ENCODE measurements at places on chromosomes 2 and 18. TPM values are rescaled to one million over a fixed set of nuclear protein-coding genes. Genes with fewer than 3 reads are reported as not detected.

DNA sequence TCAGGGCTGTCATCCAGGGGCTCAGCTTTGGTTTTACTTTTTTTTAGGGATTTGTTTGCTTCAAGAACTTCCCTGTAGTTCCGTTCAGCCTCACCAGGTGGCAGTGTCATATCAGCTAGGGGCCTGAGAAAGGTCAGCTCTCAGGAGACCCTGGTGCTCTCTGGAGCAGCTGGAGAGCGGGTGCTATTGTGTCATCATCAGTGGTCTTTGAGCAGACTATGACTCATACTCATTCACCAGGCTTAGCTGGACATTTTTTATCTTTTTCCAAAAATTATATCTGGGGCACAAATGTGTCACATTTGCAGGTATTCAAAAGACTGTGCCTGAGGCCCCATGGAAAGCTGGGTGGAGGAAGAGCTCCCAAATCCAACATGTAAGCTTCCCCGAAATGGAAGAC, 24.4 kb downstream of the ZNF892 start:
- DNase-seq: no peak

- DNase-seq: no peak
Observed at GRCh38 chr2:204860274-204860673, 315.0 kb downstream of the PARD3B start.

- DNase-seq: no peak
Observed at GRCh38 chr18:76405681-76406356, 89.2 kb downstream of the ZNF516 start.

SLC16A14 gene
- 0.89 TPM for polyA plus RNA-seq

DNA sequence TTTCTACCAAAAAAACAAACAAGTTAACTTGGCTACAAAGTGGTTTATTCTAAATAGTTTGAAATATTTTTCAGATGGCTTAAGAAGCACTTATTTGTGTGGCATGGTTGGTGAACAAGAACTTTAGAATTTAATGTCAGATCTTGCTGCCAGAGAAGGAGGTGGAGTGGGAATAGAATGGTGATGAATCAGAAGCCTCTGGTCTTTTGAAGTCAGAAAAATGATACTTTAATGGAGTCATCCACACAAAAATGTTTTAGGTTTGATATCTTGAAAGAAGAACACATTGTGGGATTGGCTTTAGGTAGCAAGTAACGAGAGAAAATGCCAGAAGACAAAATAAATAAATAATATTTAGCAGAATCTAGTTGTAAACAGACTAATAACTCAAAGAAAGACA, 243.1 kb upstream of the FANCL start:
- DNase-seq: no peak

DNA sequence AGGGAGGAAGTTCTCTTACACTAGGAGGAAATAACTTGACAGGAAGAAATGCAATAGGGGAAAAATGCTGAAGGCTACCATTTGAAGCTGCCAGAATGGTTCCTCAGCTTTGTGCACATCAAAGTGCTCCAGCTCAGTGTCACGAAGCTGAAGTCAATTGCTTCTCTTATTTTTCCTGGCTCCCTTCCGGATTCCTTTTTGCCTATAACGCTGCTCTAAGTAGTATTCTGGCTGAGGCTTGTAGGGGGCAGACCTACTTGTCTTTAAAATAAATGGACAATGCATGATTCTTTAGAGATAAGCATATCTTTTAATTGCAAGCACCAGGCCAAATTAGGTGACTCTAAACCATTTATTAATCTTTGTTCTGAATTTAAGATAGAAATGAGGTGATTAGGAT, 60.3 kb upstream of the SCN1A start:
- DNase-seq: no peak

DNA sequence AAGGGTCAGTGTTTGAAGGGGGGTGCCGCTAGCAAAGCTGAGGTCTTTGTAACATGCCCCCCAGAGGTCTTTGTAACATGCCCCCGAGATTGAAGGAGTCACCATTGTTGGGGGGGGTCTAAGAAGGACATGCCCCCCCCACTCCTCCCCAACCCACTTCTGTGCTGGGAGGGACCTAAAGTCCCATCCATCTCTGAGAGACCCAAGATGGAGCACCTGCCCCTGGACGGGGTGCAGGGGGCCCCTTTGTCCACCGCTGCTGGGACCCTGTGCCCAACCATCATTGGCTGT, 5.9 kb upstream of the ASIC4 start:
- DNase-seq: no peak

GRCh38 chr2:147416099-147416498, 428.7 kb upstream of the ACVR2A start:
- no peak for DNase-seq

DNA sequence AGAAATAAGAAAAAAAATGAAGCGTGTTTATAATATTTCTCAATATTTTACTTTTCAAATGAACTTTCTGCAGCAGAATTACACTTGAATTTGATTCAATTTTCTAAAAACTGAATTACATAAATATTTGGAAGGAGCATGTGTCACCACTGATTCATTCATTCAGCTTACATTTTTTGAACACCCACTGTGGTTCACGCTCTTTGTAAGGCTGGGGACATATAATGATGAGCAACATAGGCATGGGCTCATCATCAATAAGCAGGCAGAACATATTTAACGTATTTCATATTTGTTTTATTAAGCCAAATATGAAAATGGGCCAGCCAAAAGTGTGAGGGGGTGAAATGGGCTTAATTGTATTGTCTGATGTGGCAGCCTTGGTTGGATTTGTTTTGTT, 209.1 kb downstream of the CTNNA2 start:
- DNase-seq: no peak

DNA sequence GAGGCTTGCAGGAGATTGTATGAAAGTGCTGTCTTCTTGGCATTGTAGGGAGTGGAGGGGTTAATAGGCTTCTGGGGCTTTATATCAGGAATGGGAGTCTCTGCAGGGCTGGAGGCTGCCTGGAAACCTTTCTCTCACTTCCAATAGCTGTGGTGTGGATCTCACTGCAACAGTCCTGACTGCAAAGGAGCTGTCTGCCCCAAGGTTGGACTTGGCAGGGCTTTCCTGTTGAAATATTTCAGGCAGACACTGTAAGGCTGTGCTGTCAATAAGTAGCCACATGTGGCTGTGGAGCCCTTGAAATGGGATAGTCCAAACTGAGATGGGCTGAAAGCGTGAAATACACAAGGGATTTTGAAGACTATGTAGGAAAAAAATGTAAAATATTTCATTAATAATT, 399.1 kb upstream of the SPRED2 start:
- DNase-seq: no peak

DNA sequence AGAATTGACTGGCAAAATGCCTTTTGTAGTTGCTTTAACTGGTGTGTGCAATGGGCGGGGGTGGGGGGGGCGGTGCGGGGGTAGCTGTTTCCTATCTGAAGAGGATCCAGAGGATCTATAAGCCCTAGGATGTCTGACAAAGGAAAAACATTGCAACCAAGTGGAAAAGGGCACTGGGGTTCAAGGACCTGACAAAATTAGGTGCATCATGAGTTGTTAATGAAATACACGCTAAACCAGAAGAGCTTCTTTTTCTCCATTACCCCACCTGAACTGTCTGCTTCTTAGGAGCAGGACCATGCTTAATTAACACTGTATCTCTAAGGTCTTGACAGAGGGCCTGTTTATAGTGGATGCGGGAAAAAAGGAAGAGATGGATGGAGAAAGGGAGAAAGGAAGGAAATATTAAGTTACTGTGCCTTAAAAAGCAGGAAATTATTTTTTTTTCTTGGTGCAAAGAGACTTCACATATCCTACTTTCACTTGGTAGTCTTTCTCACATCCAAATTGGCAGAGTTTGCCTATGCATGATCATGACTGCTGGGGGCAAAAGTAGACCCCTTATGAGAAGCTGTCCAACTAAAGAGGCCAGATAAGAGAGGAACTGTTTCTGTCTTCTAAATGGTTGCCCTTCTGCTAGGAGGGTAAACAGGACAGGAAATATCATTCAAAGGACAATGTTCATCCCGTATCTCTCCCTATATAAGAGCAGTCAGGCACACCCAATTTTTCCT, 4.6 kb downstream of the RND3 start:
- no peak for DNase-seq

DNA sequence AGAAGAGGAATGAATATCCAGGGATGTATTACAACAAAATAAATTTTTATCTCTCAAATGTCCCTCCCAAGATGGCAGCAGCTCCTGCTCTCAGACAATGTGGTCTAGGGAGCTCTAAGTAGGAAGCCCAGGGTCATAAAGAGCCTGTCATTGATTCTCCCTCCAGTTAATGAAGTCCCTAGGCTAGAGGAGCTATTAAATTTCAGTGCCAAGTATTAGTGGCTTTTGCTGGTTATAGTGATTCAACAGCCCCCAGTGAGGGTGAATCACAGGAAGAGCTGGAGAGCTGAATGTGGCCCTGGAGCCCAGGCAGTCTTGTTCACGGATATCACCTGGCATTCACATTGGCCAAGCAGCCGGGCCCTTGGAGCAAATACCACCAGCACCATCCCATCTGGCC, 109.8 kb upstream of the YPEL5 start:
- no peak for DNase-seq

NPHP1 gene
- 5.4 TPM for polyA plus RNA-seq

ALPP gene
- polyA plus RNA-seq: not detected

DNA sequence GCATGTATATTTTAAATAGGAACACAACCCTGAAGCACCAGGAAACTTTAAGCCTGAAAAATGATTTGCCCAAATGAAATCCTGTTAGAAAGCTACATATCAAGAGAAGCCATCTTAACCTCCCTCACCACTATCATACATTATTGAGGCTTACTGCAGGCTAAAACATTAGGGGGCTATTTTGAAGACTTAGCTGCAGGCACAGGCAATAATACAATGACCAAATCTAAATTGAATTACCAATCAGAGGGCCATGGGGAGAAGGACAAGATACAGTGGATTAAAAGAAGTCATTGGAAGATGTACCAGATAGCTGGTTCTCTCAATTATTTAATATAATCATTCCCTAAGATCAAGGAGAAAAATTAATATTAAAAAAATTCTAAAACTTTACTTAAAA, 73.7 kb downstream of the THADA start:
- DNase-seq: no peak

DNA sequence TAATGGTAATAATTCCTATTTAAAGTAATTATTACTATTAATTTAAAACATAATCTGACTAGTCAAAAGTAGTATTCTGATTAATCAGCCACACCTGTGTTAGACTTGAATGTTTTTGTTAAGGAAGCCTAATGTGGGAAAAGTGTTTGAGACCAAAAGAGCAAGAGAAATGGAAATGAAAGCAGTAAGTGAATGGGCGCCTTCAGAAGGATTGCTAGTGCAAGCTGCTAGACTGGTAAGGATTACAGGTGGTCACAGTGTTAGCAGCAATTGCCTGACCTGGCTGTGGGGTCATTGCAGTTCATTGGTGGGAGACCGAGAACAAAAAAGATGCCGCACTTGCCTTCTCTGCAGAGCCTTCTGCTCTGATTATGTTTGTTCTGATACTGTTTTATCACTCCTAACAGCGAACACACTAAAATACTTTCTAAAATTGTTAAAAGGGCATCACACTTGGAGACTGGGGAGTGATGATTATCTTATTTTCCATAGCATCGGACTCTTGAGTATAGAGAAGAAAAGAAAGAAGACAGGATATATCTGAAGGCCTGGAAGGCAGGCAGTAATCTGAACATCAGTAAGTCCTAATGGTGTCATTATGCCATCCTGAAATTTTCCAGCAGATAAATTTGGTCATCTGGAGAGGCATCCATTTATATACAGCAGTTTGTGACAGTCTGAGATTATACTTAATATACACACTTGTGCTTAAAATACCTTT, 5.8 kb downstream of the SOCS6 start:
- DNase-seq: no peak

SLC19A3 gene
- polyA plus RNA-seq: 0.40 TPM

DNA sequence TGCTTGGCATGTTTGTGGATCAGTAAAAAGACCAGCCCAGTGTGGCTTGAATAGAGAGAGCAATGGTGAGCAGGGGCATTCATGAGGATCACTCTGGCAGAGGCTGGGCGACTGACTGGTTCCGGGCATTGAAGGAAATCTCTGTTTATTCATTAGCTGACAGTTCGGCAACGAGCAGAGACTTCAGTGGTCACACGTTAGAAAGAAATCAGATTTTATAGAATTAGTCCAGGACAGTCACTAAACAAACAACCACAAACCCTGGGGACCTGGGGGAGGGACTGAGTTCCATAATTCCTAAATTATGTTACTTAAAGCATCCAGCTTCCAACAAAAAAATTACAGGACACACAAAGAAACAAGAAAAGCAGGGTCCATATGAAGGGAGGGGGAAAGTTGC, 72.5 kb downstream of the NOL10 start:
- DNase-seq: no peak

- peak; percentile 69 for DNase-seq
Observed at GRCh38 chr2:127094509-127095366, 12.2 kb downstream of the BIN1 start.

UGT1A3 gene
- polyA plus RNA-seq: not detected

DNA sequence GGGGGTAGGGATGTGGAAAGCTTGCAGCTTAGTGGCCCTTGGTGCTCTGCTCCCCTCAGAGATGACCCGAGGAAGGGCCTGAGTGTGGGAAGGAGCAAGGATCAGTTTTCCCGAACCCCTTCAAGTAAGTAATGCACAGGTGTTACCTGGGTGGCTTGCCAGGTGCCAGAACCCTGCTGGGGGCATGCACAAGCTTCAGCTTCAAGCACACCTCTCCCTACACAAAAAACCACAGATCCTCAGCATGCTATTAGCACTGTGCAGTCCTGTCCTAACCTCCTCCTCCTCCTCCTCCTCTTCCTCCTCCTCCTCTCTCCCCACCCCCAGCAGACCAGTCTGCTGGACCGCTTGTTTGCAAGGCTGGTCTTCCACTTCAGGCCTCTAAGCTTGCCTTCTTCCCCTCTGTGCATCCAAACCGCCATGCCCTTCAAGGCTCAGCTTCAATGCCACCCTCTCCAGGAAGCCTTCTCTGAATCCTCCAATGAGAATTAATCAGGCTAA, 114.8 kb downstream of the ACAA2 start:
- DNase-seq: no peak

DNA sequence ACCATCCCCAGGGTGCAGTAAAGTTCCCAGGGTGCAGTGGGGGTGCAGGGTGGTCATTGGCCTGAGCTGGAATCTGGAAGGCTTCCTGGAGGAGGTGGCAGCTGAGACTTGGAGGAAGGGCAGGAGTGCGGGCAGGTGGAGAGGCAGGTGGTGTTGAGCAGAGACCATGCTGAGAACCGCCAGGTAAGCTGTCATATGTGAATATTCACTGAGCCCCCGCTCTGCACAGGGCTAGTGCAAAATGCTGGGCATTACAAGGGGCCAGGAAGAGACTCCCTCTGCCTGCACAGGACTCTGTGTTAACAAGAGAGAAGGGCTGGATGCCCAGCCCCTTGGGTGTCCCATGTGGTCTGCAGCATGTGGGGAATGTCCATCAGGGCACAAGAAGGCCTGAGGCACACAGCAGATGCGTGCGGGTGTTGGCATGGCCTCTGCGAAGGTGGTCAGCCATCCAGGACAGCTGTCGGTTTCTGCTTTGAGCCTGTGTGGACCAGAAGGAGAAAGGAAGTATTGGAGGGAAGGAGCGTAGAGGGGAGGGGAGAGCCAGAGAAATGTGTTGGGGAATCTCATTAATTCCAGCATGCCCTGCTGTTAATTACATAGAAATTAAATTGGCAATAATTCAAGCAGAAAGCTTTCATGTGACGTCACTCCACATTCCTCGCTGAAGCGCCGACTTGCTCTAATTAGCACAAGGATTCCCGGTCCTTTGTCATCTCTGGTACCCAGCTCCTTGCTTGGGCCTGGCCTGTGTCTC, 62.8 kb upstream of the OTOS start:
- peak; percentile 7 for DNase-seq

Data from heart left ventricle (tissue), 16 donors.